T1000 (cell line): ENCODE measurements at places on chromosomes 3 and 15.
A peak's percentile ranks its signal among the peaks of the same experiment; 100 is the strongest.

GRCh38 chr3:43394041-43394554 lies 107.8 kb downstream of the SNRK start:
- DNase-seq = no peak

DNA sequence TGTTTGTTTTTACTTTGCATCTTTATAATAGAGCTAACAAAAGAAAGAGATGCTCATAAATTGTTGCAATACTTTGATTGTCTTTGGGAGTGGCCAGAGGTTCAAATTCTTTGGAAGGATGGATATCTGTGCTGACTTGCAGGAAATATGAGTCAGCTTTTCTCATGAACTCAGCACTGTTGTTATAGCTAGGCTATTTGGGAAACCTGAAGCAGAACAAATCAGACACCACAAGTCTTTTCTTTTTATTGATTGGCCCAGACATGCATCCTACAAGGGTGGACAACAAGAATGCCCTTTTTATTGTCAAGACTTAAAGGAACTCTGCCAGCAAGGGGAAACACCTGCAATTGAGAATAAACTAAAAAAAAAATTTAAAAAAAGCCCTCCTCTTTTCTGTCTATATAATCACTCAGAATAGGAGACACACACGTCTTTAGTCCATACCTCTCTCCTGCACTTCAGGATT lies 4.6 kb upstream of the DENND4A start:
- DNase-seq = no peak

DNA sequence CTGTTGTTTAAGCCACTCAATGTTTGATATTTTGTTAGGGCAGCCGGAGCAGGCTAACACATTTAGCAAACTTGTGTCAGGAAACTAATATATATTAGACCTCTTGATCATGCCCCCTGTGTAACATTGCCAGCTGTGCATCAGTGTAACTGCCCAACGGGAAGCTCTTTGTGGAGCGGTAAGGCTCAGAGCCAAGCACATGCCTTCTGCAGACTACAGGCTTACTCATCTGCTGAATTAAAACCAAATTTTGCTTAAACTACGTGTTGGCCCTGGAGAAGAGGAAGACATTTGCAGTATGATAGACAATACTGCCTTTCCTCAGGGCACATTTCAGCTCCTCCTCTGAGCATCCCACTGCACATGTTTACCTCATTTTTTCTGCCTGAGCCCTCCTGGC lies 50.5 kb upstream of the KCNMB2 start:
- DNase-seq = no peak

GRCh38 chr3:8668216-8668615 lies 23.6 kb upstream of the SSUH2 start:
- DNase-seq = no peak

DNA sequence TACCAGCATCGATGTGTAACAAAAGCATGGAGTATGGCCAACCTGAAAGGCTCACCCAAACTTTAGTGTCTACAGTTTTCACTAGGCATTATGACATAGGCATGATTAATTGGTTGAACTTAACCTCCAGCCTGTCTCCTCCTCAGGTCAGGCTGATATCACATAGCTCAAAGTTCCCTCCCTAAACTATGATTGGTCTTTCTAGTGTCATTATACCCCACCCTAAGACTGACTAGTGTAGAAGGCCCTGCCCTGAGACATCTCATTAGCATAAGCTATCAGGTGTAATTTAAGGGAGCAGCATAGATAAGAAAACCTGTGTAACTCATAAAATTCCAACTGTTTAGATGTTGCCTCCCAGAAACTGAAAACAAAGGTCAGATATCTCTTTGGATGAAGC lies 195.2 kb downstream of the ALCAM start:
- DNase-seq = no peak

DNA sequence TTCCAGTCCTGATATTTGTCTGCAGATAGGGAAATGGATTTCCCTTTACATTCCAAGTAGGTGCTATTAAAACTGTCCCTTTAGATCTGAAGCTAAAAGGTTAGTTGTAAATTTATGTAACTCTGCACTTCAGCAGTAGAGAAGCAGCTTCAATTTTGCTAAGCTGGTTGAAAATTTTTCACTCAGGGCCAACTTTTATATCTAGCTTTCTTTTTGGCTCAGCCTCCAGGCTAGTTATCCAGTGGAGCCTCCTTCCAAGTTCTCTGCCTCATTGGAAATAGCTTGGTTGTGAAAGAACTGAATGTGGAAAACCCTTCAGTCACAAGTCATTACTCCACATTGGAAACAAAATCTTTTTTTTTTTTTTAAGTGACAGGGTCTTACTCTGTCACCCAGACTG lies 8.2 kb upstream of the ZNF660 start:
- DNase-seq = no peak

- no peak for DNase-seq
Measured at GRCh38 chr15:51267703-51268083, 70.7 kb downstream of the CYP19A1 start.

DNA sequence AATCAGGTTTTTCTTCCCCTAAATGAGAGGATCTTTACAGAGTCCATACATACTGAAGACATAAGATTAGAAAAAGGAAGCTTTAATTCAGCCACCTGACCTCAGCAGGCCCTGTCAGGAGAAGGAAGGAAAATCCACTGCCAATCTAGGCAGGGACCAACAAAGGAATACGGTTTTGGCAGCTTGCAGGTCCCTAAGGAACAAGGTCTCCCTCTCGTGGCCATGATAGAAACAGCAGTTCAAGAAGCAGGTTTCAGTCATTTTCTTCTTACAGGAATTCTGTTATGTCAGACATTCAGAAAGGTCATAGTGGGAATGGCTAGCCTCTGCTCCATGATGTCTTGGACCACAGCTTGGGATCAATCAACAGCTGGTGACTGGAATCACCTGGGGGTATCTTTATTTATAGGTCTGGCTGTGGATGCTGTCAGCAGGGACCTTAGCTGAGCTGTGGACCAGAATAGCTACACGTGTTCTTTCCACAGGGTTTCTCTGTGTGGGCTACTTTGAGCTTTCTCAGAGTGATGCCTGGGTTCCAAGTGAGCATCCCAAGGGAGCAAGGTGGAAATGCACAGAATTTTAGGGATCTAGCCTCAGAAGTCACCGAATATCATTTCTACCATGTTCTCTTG lies 9.4 kb upstream of the CMSS1 start:
- peak; percentile 36 for DNase-seq

- no peak for DNase-seq
Measured at GRCh38 chr3:18194431-18194830, 230.7 kb downstream of the SATB1 start.

- DNase-seq = no peak
Measured at GRCh38 chr3:127740136-127740915, 67.6 kb downstream of the ABTB1 start.

DNA sequence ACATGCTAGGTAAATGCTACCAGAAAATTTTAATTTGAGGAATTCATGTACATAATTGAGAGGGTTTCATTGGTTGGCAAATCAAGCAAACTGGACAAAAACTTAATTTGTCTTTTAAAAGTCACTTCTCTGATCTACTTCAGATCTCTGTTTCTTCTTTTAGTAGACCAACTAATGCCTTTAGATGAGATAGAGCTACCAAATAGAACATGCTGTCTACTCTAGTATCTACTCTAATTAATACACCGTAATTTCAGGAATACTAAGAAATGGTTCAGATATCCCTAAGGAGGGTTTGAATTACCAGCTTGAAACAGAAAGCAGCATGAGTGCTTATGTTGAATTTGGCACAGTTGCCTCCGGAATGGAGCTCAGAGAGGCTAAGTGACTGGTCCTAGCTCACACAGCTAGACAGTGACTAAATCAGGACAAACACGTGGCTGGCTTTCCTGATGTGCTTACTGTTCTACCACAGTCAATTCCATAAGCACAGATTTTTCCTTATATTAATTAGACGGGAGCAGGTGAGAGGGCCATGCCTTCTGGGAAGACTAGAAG lies 225.1 kb downstream of the ITPR1 start:
- no peak for DNase-seq

DNA sequence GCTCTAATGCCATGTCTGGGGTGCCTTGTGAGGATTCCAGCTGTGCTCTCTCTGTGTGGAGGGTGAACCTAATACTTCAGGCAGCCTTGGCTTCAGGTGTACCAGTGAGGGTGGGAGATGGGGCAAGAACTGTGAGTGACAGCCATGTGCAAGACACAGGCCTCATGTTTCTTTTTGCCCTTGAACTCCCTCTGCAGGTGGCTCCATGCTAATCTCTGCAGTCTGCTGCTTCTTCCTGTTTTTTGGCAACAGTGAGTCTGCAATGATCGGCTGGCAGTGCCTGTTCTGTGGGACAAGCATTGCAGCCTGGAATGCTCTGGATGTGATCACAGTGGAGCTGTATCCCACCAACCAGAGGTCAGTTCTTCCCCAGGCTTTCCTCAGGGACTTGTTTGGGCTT lies 189.3 kb downstream of the SV2B start:
- no peak for DNase-seq

- no peak for DNase-seq
Measured at GRCh38 chr15:91874992-91875660, 21.6 kb downstream of the SLCO3A1 start.

DNA sequence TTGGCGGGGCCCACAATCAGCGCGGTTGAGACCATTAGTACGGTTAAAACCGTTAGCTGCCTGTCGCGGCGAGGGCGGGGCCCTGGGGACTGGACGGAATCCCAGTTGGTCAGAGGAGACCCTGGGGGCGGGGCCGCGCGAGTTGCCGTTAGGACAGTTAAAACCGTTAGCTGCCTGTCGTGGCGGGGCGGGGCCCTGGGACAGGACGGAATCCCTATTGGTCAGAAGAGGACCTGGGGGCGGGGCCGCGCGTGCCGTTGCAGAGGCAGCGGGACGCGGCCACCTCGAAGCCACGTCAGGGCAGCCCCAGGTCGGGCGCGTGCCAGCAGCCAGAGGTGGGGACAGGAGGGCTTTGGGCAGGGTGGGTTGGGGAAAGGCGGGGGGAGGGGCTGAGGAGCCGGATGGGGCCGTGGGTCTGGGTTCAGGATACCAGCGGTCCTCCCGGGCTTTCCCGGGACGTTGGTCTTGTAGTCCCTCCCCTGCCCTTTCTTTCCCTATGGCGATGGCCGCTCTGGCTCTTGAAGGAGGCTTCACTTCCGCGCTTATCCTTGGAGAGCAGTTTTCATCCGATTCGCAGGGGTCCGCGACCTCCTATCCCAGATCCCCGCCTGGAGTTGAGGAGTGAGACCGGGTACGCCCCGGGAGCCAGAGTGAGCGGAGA lies 28.0 kb downstream of the KLHDC8B start:
- peak; percentile 97 for DNase-seq

- DNase-seq = no peak
Measured at GRCh38 chr3:139534992-139535879, 4.3 kb downstream of the RBP1 start.
